Stimulated activated CD4-positive, alpha-beta T cell treated with anti-CD3 and anti-CD28 coated beads, Interleukin-15, amount 100 ng/mL, for 1 hour (primary cell): ENCODE measurements at places on chromosomes 11 and 22.

GRCh38 chr11:122714004-122714403 is 58.5 kb downstream of the UBASH3B start:
- DNase-seq = no peak

GRCh38 chr22:19085233-19085718 is 36.9 kb downstream of the DGCR2 start:
- no peak for DNase-seq

DNA sequence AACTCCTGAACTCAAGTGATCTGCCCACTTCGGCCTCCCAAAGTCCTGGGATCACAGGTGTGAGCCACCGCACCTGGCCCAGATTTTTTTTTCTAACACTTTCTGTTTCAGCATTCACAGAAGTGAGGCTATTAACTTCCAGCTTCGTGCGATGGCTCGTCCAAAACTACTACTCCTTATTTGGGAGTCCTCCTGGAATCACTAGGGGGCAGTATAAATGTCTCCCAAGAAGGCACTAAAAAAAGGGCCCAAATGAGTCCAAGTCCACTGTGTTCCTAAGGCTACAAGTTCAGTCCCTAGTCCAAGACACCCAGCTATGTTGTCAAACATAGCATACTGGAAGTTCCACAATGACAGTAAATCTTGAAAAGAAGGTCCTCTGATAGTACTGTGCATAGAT is 63.2 kb upstream of the BIRC3 start:
- DNase-seq = no peak

DNA sequence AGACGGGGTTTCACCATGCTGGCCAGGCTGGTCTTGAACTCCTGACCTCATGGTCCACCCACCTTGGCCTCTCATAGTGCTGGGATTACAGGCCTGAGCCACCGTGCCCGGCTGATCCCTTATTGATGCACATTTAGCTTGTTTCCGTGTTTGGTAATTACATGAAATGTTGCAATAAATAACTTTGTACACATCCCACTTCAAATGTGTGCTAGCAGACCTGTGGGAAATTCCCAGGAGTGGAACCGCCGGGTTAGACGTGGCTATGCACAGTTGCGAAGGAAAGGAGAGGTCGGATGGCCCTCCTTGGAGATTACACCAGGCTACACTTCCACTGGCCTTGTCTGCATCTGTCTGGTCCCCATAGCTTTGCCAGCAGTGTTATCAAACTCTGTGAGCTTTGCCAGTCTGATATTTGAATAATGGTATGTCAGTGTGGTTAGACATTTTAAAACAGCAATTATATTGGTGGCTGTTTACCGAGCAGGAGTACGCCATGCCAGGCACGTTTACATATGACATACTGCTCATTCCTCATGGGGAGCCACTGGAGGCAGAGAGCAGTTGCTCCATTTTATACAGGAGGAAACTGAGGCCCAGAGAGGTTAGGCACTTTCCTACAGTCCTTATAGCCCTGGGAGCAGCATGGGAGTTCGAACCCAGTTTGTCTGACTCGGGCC is 27.2 kb upstream of the SYT7 start:
- DNase-seq = no peak

GRCh38 chr11:80958361-80958760 is 1517.5 kb upstream of the TENM4 start:
- no peak for DNase-seq

GRCh38 chr11:18650353-18650752 is 16.2 kb upstream of the SPTY2D1 start:
- no peak for DNase-seq

GRCh38 chr22:19115628-19116027 is 6.6 kb downstream of the DGCR2 start:
- no peak for DNase-seq

GRCh38 chr11:123302751-123303195 is 107.7 kb upstream of the CLMP start:
- no peak for DNase-seq

GRCh38 chr11:45025716-45026492 is 75.2 kb upstream of the TP53I11 start:
- no peak for DNase-seq

DNA sequence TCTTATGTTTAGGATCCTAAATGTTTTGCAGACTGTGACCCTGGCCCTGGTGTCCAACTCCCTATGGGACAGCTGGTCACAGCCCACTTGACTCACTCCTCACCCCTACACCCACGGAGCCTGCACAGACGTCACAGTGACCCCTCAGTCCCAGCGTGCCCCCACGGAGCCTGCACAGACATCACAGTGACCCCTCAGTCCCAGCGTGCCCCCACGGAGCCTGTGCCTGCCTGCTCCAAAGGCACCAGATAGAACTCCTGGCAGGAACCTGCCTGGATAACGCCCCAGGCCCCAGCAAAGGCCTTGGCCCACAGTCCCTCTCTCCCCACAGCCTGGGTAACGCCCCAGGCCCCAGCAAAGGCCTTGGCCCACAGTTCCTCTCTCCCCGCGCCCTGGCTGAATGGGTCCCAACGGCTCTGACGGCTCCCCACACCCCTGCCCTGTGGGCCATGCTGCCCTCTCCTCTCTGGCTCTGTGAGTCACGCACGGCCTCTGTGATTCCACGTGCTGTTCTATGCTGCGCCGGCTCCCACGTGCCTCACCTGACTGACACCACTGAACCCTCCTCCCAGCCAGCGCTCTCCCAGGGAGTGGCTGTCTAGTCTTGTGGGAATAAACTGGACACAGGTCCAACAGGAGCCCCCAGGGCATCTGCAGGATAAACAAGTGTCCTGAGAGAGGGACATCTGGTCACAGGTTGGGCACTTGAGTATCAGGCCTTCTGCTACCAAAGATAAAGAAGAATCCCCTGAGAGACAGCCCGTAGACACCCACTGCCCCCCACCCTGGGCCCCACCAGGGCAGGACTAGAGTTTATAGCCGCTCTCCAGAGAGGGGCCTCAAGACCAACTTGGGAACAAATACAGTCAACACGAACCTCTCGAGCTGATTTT is 250.3 kb downstream of the BRD1 start:
- DNase-seq = no peak

- DNase-seq = no peak
Observed at GRCh38 chr22:17896586-17896985, 122.3 kb upstream of the BID start.

GRCh38 chr11:58003036-58003435 is 20.6 kb upstream of the OR9Q1 start:
- DNase-seq = no peak

DNA sequence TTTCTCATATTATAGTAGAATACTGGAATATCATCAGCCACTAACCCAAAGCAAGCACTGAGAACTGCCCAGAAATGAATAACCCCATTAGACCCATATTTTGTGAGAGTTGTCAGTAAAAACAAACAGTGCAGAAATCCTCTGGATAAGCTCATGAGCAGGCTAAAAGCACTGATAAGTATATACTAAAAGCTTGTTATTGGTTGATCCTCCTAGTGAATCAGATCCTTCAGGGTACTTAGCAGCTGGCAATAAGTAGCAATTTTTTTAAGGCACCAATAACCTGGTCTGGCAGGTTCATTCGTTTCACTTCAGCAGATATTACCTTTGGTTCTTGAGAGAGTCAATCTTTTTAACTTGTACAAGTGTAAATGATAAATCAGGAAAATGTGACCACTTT is 1.2 kb downstream of the NOX4 start:
- no peak for DNase-seq

DNA sequence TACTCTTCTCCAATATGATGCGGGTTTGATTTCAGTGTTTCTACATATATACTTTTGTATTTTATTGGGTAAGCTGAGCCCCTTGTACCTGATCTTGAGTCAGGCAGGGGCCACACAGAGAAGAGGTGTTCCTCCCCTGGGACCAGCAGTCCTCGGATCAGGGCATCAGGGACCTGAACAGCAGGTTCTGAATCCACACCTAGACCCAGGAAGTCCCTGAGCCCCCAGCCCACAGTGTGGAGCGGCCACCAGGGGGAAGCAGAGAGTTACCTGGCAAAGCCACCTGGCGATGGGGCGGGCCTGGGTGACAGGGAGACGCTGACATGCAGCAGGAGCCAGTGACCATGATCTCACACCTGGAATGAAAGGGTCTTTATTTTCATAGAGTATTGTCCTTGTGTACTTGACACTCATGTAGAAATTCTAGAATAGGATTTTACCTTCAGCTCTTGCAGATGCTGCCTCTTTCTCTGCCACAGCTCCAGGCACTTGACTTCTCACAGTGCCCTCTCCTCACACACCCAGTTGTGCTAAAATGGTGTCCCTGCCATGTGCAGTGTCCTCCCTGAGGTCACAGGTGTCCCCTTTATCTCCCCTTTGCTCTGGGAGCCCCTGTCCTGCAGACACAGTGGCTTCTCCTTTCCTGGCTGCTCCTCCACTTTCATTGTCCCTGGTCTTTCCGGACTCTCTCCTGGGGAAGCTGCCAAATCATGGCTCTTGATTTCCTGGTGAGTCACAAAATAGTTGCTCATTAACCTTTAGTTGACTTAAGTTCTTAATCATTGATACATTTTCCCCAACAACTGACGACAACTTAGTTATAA is 48.5 kb downstream of the GGTLC2 start:
- peak; percentile 29 for DNase-seq

GRCh38 chr11:13284776-13285588 is 7.4 kb downstream of the BMAL1 start:
- DNase-seq = no peak

DNA sequence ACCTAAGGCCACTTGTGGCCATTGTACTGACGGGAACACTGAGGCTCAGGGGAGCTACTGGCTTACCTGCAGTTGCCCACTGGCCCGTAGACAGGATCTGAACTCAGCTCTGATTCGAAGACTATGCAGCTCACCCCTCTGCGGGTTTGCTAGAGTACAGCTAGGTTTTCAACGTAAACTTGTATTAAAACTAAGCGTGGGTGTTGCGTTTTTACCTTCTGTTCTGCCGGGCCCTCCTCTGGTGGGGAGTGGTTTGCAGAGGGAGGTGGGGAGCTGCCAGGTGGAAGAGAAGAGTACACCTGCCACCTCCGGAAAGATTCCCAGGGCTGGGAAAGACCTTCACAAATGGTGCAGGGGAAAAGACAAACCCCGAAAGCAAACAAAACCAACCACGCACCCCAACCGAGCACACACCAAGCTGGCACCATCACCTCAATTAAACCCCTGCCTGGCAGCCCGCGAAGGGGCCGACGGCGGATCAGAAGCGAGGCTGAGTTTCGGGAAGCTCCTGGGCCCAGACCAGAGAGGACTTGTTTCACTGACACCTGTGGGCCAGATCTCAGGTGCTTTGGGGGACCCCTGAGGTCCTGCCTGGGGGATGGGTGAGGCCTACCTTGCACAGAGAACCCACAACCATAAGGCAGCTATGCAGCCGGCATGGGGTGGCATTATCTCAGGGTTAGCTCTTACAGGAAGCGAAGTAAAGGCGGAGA is 37.7 kb downstream of the SHISAL1 start:
- DNase-seq = no peak

- DNase-seq = no peak
Observed at GRCh38 chr11:12088047-12088481, 22.3 kb upstream of the MICAL2 start.

- DNase-seq = no peak
Observed at GRCh38 chr11:104036588-104036987, at the start of gene DDI1. DDI1 (plus strand) TSS chr11:104036640; CDS start chr11:104036823, 183 bp downstream.

- no peak for DNase-seq
Observed at GRCh38 chr11:119816660-119817059, 87.7 kb upstream of the NECTIN1 start.

- no peak for DNase-seq
Observed at GRCh38 chr11:134554106-134554505, 142.1 kb upstream of the B3GAT1 start.

DNA sequence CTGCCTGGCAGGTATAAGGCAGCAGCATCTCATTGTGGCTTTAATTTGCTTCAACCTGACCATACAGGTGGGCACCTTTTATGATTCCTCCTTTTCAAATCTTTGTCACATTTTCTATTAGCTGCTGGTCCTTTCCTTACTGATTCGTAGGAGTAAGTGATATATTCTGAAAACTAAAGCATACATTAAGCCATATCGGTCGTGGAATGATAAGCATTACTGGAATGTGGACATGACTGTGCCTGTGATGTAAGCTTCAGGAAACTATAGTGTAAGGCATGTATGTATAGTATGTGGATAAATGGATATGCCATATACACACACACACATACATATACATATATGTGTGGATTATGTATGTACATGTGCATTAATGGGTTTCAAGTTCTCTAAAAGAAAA is 20.8 kb downstream of the YPEL1 start:
- no peak for DNase-seq
